ENCODE measurements at places on chromosomes 1 and 21.

DNA sequence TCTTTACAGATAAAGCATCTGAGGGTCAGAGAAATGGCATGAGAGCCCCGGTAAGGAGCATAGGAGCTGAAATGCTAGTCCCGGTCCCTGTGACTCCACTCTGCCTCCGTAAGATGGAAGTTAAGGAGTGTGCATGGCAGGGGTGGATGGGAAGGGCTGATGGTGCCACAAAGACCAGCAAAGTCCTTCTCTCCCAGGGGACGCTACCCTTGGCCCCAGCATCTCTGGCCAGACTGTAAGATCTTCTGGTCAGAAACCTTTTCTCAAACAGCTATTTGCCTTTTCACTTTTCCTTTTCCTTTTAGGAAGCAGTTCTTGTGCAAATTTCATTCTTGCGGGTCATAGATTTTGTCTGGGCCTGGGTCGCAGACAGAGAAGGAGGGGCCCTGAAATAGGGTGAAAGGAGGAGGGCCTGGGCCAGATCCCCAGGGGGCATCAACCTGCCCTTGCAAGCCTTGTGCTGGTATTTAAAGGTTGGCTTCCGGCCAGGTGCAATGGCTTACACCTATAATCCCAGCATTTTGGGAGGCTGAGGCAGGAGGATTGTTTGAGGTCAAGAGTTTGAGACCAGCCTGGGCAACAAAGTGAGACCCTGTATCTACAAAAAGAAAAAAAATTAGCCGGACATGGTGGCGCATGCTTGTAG is 14.4 kb upstream of the EPS8L3 start:
- DNase-seq, result no peak

DNA sequence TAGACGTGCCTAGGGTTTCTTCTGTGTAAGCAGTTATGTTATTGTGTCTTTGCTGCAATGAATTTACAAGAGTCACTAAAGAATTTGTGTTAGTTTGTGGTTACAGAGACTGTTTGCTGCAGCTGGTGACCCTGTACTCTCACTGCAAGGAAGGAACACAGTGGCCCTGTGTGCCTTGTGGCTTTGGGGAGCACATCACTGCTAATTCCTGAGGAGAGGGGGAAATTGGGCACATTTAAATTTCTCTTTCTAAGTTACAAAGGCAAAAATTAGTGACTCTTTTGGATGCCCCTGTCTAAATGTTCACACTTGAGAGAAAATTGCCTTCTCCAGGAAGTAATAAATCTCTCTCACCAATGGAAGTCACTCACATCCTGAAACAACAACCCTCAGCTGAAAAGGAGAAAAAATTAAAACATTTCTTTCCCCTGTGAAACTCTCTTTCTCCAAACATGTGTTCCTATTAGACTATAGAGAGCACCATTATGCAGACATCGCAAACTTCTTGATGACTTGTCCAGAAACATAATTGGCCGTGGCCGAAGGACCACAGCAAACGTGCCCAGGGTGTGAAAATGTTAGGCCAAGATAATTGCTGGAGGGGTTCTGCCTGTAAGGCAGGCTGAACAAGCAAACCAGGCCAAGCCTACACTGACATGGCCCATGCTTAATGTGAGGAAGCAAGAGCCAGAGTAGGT is 32.3 kb upstream of the SPAG17 start:
- no peak for DNase-seq

GRCh38 chr1:53792806-53793205 is 45.3 kb downstream of the NDC1 start:
- no peak for DNase-seq

GRCh38 chr1:92859400-92860039 is 27.7 kb downstream of the RPL5 start:
- no peak for DNase-seq

- DNase-seq, result no peak
These were observed 2.2 kb upstream of the PTPN7 start for GRCh38 chr1:202162418-202163280.

DNA sequence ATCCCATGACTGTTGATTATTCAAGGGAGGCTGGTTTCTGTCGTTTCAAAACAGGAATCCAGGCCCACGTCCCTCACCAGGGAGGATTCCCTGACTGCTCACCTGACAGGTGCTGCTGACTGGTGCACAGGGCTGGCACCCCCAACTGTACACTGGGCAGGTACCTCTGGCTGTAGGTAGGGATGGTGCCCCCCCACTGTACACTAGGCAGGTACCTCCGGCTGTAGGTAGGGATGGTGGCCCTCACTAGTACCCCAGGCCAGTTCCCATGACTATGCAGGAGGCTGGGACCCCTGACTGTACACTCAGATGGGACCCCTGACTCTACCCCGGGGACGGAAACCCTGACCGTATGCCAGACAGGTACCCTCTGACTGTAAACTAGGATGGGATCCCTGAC is 33.6 kb upstream of the PDE9A start:
- DNase-seq, result no peak

DNA sequence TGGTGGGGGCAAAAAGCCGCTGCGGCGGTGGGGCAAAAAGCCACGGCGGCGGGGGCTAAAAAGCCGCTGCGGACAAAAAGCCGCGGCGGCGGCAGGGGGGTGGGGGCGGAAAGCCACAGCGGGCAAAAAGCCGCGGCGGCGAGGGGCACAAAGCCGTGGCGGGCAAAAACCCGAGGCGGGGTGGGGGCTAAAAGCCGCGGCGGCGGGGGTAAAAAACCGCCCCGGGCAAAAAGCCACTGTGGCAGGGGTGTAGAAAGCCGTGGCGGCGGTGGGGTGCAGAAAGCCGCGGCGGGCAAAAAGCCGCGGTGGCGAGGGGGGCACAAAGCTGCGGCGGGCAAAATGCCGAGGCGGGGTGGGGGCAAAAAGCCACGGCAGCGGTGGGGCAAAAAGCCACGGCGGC is 3901.8 kb downstream of the SRGAP2C start:
- no peak for DNase-seq

GRCh38 chr1:60952612-60953111 is 129.7 kb upstream of the NFIA start:
- no peak for DNase-seq

All from activated effector memory CD4-positive, alpha-beta T cell treated with Interleukin-2 at 50 U/mL for 16 hours (primary cell).